Activated T-helper 2 cell treated with anti-CD3 and anti-CD28 coated beads, Interferon-gamma antibody, Interleukin-2, Interleukin-4, amounts not matched to agents 10 μg/mL and 5 μg/mL and 100 μg/mL, durations not matched to agents 14 hours and 24 hours and 36 hours (primary cell): ENCODE measurements at places on chromosomes 11 and 22. TPM values are rescaled to one million over a fixed set of nuclear protein-coding genes. Genes with fewer than 3 reads are reported as not detected.

GRCh38 chr11:69052343-69053168 is 3.8 kb downstream of the TPCN2 start:
- DNase-seq = no peak

Gene PLEKHB1
- total RNA-seq = 1.2 and 1.4 TPM in 2 replicates

DNA sequence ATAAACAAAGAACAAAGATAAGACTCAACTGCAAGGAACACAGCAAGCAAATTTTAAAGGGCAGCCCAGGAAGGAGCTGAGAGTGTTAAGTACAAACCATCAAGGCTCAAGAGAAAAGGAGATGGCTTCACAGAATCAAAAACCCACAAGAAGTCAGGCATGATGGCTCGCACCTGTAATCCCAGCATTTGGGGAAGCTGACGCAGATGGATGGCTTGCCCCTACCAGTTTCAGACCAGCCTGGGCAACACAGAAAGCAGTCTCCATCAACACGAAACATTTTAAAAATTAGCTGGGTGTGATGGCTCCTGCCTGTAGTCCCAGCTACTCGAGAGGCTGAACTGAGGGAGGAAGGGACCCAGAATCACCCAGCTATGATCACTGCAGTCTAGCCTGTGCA is 32.6 kb downstream of the MAPK1 start:
- no peak for DNase-seq

DNA sequence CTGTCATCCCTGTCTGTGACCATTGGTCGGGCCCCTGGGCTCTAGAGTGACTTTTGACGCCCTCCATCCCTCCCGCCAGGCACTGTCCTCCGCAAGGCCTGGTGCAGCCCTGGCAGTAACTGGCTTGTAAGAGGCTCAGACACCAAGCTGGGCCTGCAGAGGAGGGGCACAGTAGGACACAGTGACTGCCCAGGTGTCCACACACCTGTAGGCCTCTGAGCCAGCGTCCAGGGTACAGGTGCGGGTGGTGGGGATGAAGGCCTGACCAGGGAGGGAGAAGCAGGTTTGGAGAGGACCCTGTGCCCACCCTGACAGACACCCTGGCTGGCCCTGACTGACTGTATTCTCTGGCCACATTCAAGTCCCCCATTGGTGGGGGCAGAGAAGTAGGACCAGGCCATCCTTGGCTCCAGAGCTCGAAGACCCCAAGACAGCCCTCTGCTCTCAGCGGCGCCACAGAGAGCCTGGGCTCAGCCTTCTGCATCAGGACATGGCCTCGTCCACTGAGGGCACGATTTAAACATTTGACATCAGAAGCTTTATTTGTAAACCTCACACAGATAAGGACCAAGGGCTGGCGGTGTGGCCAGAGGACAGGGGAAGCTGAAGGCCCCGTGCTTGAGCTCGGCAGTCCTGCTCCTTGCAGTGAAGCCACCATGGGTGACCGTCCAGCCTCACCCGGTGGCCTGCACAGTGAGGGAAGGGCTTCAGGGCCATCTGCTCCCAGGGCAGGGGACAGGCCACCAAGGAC is 31.4 kb downstream of the PPIL2 start:
- no peak for DNase-seq

GRCh38 chr22:49086606-49087157 is 741.0 kb downstream of the BRD1 start:
- no peak for DNase-seq

- DNase-seq = no peak
Measured at GRCh38 chr11:36088266-36088972, 144.6 kb downstream of the LDLRAD3 start.

GRCh38 chr11:78210000-78210608 is 21.4 kb downstream of the USP35 start:
- no peak for DNase-seq

DNA sequence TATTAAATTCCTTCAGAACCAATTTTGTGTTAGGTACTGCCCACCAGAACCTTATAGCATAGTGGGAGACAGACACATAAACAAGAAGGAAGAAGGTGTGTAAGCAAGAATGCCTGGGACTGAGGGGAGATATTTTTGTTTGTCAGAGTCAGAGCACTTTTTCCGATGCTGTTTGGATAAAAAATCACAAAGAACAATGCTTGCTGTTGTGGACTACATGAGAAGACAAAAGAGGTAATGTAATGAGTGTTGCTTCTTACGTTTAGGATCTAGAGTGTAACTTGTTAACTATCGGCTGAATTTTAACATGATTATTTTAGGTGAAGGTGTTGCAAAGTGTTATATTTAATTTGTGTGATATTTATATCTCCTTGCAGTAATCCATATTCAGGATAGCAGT is 84.9 kb downstream of the ATM start:
- DNase-seq = no peak

DNA sequence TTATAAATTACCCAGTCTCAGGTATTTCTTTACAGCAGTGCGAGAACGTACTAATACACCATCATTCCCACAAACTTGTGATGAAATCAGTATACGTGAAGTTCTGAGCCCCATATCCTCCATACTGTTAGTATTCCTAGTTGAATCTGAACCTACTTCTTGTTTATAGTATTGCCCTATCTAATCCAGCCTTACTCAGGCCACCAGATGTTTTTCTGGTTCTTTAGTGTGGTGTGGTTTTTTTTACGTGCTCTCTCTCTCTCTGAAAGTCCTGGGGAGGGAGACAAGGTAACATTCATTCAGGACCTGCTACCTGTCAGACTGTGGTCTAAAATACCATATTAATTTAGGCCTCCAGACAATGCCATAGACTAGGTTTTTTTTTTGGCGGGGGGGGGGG is 47.6 kb upstream of the TEAD1 start:
- DNase-seq = no peak

- DNase-seq = no peak
Measured at GRCh38 chr11:122601141-122602125, 54.1 kb upstream of the UBASH3B start.

GRCh38 chr22:48603621-48604320 is 1223.9 kb downstream of the BRD1 start:
- DNase-seq = no peak

DNA sequence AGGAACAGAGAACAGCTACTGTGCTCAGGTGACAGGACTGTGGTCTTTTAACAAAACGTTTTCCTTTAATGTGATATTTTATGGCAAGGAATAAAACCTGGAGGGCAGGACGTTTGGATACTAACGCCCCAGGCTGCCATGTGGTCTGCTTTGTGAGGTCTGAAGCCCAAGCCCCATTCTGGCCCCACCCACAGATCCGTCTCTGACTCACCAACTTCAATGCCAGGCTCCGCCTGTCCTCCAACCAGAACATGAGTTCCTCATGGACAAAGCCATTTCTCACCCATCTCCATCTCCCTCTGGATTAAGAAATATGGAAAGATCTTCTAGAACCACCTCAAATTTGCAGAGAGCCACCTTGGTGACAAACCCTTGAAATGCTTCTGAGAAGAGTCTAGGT is 148.8 kb downstream of the CRYBB2 start:
- no peak for DNase-seq
